ENCODE measurements at places on chromosomes 2 and 18. TPM values are rescaled to one million over a fixed set of nuclear protein-coding genes. Genes with fewer than 3 reads are reported as not detected.

Gene CERKL
- total RNA-seq, result not detected

Gene ALLC
- total RNA-seq, result not detected

Gene LYG1
- 0.35 TPM for total RNA-seq

Gene REG3A
- not detected for total RNA-seq

Gene COLEC12
- total RNA-seq, result 13.8 TPM

Gene ARHGAP28
- total RNA-seq, result 23.4 TPM

Gene GRHL1
- 0.85 TPM for total RNA-seq

Gene R3HDM1
- total RNA-seq, result 36.6 TPM

Gene IGFBP5
- total RNA-seq, result not detected

Gene TDRD15
- total RNA-seq, result not detected

Gene LYG2
- not detected for total RNA-seq

Gene RUFY4
- total RNA-seq, result not detected

Gene MAIP1
- 17.7 TPM for total RNA-seq

Gene ST8SIA3
- not detected for total RNA-seq

Gene MRO
- total RNA-seq, result not detected

Gene VWA3B
- total RNA-seq, result not detected

Gene FSIP2
- total RNA-seq, result 0.16 TPM

Gene TUBB8B
- total RNA-seq, result 1.1 TPM

Gene SPP2
- not detected for total RNA-seq

Gene STARD6
- total RNA-seq, result not detected

Gene IL37
- not detected for total RNA-seq

Gene MOCOS
- 0.85 TPM for total RNA-seq

Gene ASB18
- not detected for total RNA-seq

Gene IWS1
- total RNA-seq, result 51.0 TPM

Gene HOXD12
- total RNA-seq, result not detected

Gene MYL1
- total RNA-seq, result not detected

Gene ABCB11
- 0.44 TPM for total RNA-seq

Gene PLA2R1
- 14.4 TPM for total RNA-seq

Gene GYPC
- 13.3 TPM for total RNA-seq

Gene TEX44
- not detected for total RNA-seq

Gene LIMS1
- 166 TPM for total RNA-seq

Gene GREB1
- 0.23 TPM for total RNA-seq

Gene RAB1A
- 176 TPM for total RNA-seq

Gene MCM6
- 48.1 TPM for total RNA-seq

Gene TNS1
- total RNA-seq, result 35.6 TPM

Gene CD8B2
- total RNA-seq, result not detected

Gene RNF125
- total RNA-seq, result 0.92 TPM

Gene MGAT4A
- 42.2 TPM for total RNA-seq

Gene WDR54
- 24.9 TPM for total RNA-seq

Gene AMER3
- total RNA-seq, result not detected

Gene SELENOI
- 23.1 TPM for total RNA-seq

Gene ACKR3
- total RNA-seq, result 24.0 TPM
